ENCODE measurements at places on chromosomes 4 and X.

DNA sequence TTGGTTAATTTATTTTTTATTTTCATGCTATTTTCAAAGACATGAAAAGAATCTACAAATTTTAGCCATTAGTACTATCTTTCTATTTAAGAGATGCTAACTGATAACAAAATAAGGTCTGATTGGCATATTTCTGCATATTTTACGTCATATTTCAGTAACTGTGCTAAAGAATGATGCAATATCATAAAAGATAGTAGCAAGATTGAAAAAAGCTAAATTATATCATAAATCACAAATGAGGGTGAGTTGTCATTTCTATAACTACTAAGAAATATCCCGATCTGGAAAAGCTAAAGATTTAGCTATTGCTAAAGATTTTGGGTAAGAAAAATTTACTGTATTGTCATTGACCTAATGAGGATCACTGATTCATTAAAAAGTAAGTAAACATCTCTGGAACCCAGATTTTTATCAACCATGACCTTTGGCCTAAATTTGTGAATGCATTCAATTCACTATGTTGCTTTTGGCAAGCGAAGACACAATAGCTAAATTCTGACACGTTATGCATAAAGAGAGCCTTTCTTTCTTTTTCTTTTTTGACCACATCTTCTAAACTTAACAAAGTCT, 103.6 kb downstream of the HPGD start:
- no peak for DNase-seq

- no peak for DNase-seq
Measured at GRCh38 chr4:140346136-140346535, 27.3 kb upstream of the SCOC start.

GRCh38 chr4:41359422-41359775, 102.7 kb downstream of the UCHL1 start:
- DNase-seq, result no peak

GRCh38 chr4:184441461-184442313, 32.7 kb downstream of the IRF2 start:
- DNase-seq, result no peak

DNA sequence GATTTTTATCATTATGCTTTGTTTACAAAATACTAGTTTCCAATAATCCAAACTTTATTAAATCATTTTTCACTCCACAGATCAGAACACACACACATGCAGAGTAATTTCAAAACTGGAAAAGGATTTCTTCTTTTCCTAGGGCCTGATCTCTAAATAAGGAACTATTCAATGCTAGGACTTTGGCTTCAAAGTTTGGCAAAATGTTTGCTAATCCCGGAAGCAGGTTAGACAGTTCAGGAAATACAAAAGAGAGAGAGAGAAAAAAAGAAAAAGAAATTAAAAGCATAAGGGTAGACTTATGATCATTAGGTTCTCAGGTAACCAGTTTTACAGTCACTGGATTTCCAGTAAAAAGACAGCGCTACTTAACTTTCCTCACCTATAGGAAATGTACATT, 211.0 kb downstream of the DCLK2 start:
- DNase-seq, result no peak

- no peak for DNase-seq
Measured at GRCh38 chr4:151928112-151928511, 167.3 kb upstream of the GATB start.

GRCh38 chr4:86593688-86594558, at the start of gene PTPN13:
TSS of gene PTPN13 (plus strand) at chr4:86594315. CDS start at chr4:86635257, 40,942 bp downstream.
- no peak for DNase-seq

DNA sequence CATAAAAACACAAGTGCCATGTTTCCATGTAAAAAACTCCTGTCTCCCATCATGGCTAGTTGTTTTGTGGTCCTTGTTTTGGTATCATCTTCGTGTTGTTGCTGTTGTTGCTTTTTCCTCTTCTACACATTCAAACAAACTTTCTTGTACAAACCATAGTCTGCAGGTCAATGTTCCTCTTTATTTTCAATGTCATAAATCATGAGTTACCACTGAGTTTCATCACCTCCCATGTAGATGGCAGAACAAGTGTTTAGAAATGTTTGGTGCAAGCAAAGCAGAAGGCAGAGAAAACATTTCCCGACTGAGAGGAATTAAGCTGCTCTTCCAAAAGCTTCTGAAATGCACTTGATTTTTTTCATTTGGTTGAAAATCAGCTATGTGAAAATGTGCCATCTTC, 166.0 kb downstream of the ANTXR2 start:
- no peak for DNase-seq

GRCh38 chrX:107729558-107730297, 45.9 kb downstream of the TSC22D3 start:
- no peak for DNase-seq

GRCh38 chrX:123184219-123184865, at the start of gene GRIA3:
TSS of gene GRIA3 (plus strand) at chrX:123184278. CDS start at chrX:123184536, 258 bp downstream.
- no peak for DNase-seq

GRCh38 chr4:74624351-74625151, 169.8 kb downstream of the BTC start:
- DNase-seq, result no peak

GRCh38 chr4:170170861-170171260, 81.1 kb upstream of the AADAT start:
- no peak for DNase-seq

All from naive thymus-derived CD8-positive, alpha-beta T cell (primary cell).